ENCODE measurements at places on chromosomes 1 and 21. TPM values are rescaled to one million over a fixed set of nuclear protein-coding genes. Genes with fewer than 3 reads are reported as not detected.
A peak's percentile ranks its signal among the peaks of the same experiment; 100 is the strongest.

GRCh38 chr1:24175033-24175755, 11.9 kb downstream of the IFNLR1 start:
- H3K4me3 ChIP-seq: no peak overlapping the region
- H3K27me3 ChIP-seq: no peaks in the 10 kb centered on the region
- H3K27ac ChIP-seq: no peak overlapping the region
- no peaks in the 10 kb centered on the region for H3K4me1 ChIP-seq
- H3K36me3 ChIP-seq: peaks cover 6% of the 10 kb centered on the region

DNA sequence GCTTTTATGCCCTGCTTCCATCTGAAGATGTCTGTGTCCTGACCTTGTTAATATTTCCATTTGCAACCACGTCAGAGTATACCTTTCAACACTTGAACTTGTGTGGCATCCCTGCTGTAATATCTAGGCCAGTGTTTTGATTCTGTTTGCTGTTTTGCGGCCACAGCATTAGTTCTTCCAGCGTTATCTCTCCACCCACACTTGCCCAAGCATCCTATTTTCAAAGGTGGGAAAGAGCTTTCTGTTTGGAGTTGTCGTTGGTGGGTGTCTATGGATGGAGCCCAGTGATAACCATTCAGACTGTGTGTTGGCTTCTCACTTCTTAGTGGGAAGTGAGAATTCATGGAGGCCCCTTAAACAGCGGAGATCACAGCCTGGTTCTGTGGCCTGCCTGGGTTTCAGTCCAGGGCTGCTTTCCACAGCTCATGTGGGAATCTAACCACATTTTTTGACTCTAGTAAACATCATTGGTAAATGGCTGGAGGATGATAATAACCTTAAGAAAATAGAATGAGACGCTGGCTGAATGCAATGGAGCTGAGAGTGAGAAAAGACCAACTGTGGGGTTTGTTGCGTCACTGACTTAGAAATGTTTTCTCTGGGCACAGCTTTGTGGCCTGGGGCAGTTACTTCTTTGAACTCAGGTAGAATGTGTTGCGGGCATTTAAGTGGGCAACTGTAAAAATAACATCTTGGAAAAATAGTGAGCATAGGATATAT, 7.6 kb downstream of the TENT5C start:
- no peaks in the 10 kb centered on the region for H3K27me3 ChIP-seq
- peaks cover 14% of the 10 kb centered on the region for H3K36me3 ChIP-seq
- no peak for DNase-seq
- no peak overlapping the region for H3K27ac ChIP-seq
- H3K4me1 ChIP-seq: peaks cover 73% of the 10 kb centered on the region
- no peak overlapping the region for H3K4me3 ChIP-seq

DNA sequence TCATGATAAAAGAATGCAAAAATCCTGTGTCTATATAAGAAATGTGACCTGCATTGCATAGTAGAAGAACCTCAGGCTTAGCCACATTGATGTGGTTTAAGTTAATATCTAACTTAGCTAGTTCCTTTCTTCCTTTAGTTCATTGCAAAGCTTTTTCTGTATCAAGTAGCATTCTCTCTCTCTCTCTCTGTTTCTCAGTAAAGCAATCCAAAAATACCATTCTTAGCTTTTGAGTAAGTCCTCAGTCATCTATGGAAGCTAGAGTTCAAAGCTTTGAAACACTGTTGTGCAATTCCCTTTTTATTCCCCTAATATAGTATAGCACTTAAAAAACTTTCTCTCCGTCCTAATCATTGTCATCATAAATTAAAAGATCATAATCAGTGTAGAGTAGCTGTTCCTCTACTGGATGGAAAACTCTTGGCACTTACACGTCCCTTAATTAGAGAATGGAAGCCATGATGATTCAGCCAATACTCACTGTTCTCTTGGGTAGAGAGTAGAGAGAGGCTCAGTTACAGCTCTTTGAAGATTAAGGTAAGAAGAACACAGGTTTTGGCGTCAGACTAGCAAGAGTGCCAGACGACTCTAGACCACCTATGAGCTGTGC, 350.3 kb upstream of the LYPLAL1 start:
- DNase-seq: no peak
- no peak overlapping the region for H3K27ac ChIP-seq
- H3K36me3 ChIP-seq: no peaks in the 10 kb centered on the region
- H3K27me3 ChIP-seq: no peaks in the 10 kb centered on the region

GRCh38 chr1:164780111-164780812, 221.3 kb downstream of the PBX1 start:
- H3K36me3 ChIP-seq: no peaks in the 10 kb centered on the region
- no peaks in the 10 kb centered on the region for H3K4me1 ChIP-seq
- no peaks in the 10 kb centered on the region for H3K27me3 ChIP-seq
- no peak overlapping the region for H3K4me3 ChIP-seq
- no peak overlapping the region for H3K27ac ChIP-seq

DNA sequence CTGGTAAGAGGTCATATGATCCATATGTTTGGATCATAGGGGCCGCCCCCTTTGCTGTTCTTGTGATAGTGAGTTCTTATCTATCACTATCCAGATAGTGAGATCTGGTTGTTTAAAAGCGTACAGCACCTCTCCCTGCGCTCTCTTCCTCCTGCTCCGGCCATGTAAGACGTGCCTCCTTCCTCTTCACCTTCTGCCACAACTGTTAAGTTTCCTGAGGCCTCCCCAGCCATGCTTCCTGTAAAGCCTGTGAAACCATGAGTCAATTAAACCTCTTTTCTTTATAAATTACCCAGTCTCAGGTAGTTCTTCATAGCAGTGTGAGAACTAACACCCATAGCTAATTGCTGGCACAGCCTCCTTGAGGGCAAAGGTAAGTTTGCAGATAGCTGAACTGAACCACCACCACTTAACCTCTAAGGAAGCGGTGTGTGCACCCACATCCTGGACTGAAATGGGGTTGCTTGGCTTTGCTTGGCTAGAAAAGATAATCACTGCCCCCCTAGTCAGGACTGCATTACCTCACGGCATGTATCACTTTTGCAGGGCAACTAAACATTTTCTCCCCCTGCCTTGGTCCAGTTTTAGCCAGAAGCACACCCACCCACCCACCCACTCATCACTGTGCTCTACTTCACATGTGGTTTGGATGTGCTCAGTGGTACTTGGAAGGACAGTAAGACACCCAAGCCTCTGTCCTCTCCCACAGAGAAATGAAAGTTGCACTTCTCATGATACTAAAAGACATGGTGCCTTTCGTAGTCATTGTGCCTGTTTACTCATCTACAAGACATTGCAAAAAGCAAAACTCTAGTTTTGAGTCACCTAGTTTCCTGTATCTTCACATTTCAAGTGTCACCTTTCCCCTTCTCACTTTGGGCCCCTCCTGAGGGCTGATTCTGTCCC, 23.1 kb upstream of the PTAFR start:
- H3K27me3 ChIP-seq: no peaks in the 10 kb centered on the region
- no peak overlapping the region for H3K4me3 ChIP-seq
- H3K36me3 ChIP-seq: peaks cover 50% of the 10 kb centered on the region
- H3K27ac ChIP-seq: peak overlapping the region; percentile 11
- peak; percentile 12 for DNase-seq
- H3K4me1 ChIP-seq: peaks cover 46% of the 10 kb centered on the region

MIXL1 gene
- total RNA-seq: not detected

DNA sequence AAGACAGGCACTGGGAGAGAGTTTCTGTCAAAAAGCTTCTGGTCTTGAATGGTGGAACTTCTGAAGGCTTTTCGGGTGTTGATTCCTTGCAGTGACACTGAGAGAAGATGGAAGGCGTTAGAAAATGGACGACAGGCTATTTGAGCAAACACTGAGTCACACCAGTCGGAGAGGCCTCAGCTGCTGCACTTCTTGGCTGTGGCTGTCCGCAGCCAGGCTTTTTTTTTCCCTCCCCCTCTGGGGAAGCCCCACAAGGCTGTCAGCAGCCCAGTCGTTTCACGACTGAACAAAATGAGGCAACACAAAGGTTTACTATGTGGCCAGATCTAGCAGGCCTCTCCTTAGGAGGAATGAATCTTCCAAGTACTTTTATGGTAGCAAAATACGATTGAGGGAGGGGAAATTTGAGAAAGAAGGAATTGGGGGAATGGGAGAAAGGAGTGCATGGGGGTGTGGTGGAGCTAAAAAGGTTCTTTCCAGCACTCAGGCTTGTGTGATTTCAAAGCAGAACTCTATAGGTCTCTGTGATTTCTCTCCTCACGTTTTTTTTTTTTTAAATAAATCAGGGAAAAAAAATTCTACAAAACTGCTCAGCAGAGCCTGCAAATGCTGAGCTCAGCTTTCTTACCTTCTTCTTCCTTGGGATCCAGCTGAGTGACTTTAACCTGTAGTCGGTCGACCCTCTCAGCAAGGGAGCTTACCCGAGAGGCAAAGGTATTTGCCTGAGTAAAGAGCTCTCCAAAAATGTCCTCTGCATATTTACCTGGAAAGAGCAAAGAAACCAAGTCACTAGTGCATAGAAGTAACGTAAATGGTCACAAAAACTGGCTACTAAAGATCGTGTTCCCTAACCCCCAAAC, 26.1 kb downstream of the GPR3 start:
- peaks cover 33% of the 10 kb centered on the region for H3K4me1 ChIP-seq
- H3K27ac ChIP-seq: peak overlapping the region; percentile 5
- no peaks in the 10 kb centered on the region for H3K27me3 ChIP-seq
- H3K4me3 ChIP-seq: no peak overlapping the region
